ENCODE measurements at places on chromosomes 13 and 19. TPM values are rescaled to one million over a fixed set of nuclear protein-coding genes. Genes with fewer than 3 reads are reported as not detected.

GRCh38 chr13:110921209-110921608 lies 6.3 kb upstream of the ANKRD10 start:
- DNase-seq: no peak

GRCh38 chr19:3670796-3671679 lies 29.2 kb downstream of the PIP5K1C start:
- DNase-seq: peak; percentile 80

- peak; percentile 24 for DNase-seq
Observed at GRCh38 chr13:59744747-59745391, 418.9 kb downstream of the DIAPH3 start.

DNA sequence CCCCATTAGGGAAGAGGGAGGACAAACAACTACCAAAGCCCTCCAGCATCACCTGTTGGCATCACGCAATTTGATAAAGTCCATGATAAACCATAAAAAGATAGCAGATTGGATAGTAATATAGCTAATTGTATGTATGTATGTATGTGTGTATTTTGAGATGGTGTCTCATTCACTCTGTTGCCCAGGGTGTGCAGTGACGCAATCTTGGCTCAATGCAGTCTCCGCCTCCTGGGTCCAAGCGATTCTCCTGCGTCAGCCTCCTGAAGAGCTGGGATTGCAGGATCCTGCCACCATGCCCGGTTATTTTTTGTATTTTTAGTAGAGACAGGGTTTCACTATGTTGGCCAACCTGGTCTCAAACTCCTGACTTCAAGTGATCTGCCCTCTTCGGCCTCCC lies 74.6 kb upstream of the RNF113B start:
- no peak for DNase-seq

DNA sequence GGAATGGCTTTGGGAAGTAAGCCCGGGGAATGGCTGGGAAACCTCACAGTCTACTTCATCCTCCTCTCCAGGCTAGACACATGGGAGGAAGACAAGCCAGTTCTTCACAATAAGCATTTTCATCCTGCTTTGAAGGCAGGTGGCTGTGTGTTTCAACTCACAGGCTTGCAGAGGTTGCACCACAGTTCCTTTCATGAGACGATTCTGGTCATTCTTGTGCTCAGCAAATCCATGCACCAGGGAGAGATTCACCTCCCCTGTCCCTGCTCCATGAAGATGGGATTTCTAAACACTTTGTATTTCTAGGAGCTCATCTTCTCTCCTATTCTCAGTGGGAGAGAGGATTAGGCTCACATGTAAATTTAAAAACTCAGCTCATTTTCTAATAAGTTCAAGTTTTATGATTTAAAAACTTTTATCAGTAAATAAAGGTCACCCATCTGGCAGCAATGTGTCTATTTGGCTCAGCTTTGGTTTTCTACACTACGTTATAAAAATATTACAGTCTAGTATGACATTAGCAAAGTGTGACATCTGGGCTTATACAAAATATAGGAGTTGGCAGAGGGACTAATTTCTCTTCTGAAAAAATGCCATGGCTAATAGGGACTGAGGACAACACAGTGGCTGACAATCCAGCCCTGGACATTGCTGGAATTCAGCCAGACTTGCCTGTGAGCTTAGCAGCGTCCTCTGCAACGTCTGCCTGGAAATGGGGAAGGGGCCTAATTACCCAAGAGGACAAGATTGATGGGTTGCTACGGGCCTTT lies 283.2 kb upstream of the SLC10A2 start:
- no peak for DNase-seq

GRCh38 chr19:51131780-51132680 lies 7.3 kb downstream of the SIGLEC9 start:
- DNase-seq: peak; percentile 98

- DNase-seq: no peak
Observed at GRCh38 chr19:16261584-16262368, 62.9 kb upstream of the KLF2 start.

- no peak for DNase-seq
Observed at GRCh38 chr13:74922963-74923362, 559.0 kb downstream of the TBC1D4 start.

DNA sequence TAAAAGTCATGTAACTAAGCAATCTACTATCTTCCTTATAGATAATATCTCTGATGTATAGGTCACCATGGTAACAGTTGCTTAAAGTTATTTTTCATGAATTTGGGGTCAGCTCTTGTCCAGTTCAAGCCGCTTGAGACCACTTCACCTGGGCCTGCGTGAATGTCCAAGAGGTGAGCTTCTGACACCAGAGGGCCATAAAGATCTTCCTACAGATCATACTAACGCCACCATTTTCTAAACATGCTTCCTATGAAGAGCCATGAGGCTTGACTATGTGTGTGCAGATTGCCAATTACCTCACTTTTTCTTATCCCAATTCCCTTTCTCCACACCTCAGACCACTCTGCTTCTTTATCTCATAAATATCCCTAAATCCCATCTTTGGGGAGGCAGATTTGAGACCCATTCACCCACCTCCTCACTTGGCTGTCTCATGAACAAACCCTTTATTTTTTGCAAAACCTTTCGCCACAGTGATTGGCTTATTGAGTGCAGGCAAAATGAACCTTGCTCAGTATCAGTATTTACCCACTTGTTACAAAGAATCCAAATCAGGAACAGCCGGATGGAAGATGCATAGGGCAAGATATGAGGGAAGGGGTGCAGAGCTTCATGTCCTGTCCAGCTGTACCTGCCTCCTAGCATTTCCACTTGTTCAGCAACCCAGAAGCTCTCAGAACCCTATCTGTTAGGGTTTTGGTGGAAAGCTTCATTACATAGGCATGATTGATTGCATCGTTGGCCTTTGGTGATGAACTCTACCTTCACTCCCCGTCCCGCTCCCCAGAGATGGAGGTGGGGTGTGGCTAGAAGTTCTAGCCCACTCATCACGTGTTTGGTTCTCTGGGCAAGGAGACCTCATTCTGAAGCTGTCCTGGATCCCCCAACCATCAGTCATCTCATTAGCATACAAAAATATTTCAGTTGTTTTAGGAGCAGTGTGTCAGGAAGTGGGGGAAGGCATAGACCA lies 34.2 kb downstream of the FAM187B start:
- no peak for DNase-seq

DNA sequence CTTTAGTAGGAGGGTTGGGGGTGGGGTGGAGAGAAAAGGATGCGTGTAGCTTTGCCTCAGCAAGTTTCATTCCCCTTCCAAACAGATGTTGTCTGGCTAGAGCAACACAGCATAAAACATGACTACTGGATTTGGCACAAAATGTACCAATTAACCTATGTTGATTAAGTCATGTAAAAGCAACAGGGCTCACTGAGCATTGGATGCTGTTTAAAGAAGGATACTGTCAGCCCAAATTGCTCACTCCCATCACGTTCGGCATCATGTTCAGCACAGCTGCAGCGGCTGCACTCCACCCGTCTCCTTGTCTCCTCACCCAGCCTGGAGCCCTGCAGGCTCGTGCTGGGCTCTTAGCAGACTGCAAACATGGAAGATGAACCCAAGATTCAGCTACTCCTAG lies 77.5 kb downstream of the DLEU7 start:
- DNase-seq: no peak

DNA sequence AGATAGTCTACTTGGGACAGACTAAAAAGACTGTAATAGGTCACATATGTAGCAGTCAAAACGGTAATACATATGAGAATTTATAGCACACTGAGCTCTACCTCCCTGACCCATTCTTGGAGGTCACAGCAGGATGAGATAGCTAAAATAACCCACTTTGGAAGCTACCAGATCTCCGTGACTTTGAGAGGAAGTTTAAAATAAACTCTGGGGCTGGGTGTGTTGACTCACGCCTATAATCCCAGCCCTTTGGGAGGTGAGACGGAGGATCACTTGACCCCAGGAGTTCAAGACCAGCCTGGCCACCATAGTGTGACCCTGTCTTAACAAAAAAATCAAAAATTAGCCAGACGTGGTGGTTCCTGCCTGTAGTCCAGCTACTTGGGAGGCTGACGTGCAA lies 45.3 kb downstream of the DHRS12 start:
- DNase-seq: peak; percentile 28

GRCh38 chr13:50344717-50345116 lies 329.5 kb downstream of the KCNRG start:
- no peak for DNase-seq

- no peak for DNase-seq
Observed at GRCh38 chr13:112241288-112241687, 134.9 kb upstream of the SPACA7 start.

DNA sequence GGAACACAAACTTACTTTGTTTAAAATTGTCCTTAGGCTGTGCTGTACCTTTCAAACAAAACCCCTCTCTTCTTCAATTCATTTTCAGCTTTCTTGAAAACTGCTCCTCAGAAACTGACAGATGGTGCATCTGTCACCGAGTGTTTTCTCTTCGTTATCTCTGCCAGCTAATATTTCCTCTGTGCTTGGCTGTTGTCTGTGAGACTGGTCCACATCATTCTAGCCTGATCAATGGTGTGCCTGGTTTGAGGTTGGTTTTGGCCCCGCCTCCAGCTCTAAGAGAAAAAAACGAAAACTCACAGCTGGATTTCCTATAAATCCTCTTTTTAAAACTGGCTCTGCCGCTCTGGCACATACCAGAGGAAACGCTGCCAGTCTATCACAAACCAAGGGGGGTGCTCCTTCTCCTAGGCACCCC lies 79.7 kb downstream of the STARD13 start:
- DNase-seq: peak; percentile 87

CCL25 gene
- not detected for total RNA-seq

NCAN gene
- not detected for total RNA-seq

ZNF792 gene
- total RNA-seq: 6.5 TPM

INSR gene
- 10.3 TPM for total RNA-seq

NLRP4 gene
- not detected for total RNA-seq

CDX2 gene
- not detected for total RNA-seq

TLE6 gene
- 0.97 TPM for total RNA-seq
